ENCODE measurements at places on chromosomes 7 and 10. TPM values are rescaled to one million over a fixed set of nuclear protein-coding genes. Genes with fewer than 3 reads are reported as not detected.
A peak's percentile ranks its signal among the peaks of the same experiment; 100 is the strongest.

DNA sequence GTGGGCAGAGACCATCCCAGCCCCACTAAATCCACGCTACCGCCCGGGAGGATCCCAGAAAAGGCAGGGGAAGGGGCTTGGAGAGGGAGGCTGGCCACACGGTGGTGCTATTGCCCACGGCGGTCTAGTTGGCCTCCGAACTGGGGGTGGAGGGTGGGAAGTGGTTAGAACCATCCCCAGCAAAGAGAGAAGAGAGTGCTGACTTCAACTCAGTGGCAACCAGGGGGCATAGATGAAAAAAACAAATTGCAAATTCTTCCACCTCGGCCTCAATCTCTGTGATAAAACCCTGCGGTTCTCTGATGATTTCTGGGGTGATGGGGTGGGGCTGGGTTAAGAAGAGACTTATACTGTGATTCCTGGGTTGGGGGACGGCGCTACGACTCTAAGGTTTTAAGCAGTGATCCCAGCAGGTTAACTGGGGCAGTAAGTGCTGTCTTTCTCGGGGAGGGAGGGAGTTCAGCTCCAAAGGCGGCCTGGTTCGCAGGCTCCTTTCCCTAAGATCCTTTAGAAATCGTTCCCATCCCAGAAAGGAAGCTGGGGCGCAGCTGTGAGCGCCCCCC is 154.5 kb upstream of the LYZL2 start:
- peak; percentile 73 for DNase-seq

- DNase-seq, result no peak
These were observed 959 bp upstream of the FAM107B start for GRCh38 chr10:14775656-14776055.

The EN2 gene
- total RNA-seq, result 0.05 TPM

DNA sequence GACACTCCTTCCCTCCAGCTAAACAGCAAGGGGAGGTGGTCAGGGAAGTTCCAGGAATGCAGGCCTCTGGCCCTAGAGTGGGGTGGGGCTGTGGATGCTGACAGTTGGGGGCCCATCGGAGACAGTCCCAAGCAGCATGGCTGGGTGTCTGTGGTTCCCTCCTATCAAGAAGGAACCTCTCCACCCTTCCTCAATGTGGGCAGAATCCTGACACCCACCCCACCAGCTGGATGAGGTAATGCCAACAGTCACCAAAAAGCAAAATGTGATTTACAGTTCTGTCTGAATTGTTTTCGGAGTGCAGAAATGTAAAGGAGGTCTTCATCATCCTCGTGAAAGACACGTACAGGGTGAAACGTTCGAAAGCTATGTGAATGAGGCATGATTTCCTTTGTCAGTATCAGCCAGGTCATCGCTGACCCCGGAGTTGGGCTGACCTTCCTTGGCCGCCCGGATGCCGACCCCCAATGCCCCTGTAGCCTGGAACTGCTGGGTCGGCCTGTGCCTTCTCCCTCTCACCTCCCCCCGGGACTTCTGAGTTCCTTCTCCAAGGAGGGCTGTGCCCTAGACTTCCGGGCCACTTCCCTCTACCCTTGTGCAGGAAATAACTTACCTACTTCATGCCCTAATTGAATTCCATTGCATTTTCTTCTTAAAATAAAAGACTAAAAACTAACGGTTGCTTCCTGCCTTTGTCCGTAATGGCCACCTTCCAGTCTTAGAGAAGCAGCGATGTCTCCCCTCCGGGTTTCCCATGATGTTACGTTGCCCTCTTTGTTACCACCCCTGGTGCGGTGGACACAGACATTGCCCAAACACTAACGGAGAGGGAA is 24.5 kb downstream of the FOXK1 start:
- DNase-seq, result no peak

GRCh38 chr10:129867631-129868179 is 96.4 kb downstream of the EBF3 start:
- DNase-seq, result no peak

The CYP3A7 gene
- not detected for total RNA-seq

- peak; percentile 68 for DNase-seq
These were observed 11.0 kb upstream of the DNTT start for GRCh38 chr10:96292971-96293920.

DNA sequence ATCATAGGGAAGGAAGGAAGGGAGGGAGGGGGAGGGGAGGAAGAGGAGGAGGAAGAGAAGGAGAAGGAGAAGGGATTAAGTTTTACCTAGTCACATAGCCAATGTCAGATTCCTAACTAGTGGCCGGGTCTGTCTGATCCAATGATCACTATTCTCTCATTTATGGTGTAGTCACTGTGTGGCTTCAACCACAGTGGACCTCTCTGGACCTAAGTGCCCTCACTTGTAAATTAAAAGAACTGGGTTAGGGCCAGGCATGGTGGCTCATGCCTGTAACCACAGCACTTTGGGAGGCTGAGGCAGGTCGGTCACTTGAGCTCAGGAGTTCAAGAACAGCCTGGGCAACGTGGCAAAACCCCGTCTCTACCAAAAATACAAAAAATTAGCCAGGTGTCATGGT is 6.6 kb upstream of the SERPINE1 start:
- no peak for DNase-seq

The ACSL5 gene
- total RNA-seq, result 11.8 TPM

The BMI1 gene
- 46.2 TPM for total RNA-seq

GRCh38 chr10:86819567-86819966 is 63.1 kb downstream of the BMPR1A start:
- DNase-seq, result no peak

DNA sequence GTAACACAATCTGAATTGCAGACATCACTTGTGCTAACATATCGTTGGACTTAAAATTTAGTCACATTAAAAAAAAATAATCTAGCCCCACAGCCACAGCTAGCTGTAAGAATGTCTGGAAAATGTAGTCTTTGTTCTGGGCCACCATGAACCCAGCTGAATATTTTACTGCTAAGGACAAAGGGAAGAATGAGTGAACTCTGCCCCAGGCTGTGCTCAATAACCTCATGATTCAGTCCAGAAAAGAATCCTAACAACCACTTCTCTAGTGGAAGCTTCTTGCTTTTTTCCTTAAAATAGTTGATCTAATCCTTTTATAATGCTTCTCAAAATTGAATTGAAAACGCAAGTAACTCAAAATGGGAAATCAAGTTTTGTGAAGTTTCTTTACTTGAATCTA is 25.6 kb upstream of the SOSTDC1 start:
- peak; percentile 64 for DNase-seq

GRCh38 chr10:81036257-81036656 is 498.6 kb downstream of the SH2D4B start:
- DNase-seq, result no peak

DNA sequence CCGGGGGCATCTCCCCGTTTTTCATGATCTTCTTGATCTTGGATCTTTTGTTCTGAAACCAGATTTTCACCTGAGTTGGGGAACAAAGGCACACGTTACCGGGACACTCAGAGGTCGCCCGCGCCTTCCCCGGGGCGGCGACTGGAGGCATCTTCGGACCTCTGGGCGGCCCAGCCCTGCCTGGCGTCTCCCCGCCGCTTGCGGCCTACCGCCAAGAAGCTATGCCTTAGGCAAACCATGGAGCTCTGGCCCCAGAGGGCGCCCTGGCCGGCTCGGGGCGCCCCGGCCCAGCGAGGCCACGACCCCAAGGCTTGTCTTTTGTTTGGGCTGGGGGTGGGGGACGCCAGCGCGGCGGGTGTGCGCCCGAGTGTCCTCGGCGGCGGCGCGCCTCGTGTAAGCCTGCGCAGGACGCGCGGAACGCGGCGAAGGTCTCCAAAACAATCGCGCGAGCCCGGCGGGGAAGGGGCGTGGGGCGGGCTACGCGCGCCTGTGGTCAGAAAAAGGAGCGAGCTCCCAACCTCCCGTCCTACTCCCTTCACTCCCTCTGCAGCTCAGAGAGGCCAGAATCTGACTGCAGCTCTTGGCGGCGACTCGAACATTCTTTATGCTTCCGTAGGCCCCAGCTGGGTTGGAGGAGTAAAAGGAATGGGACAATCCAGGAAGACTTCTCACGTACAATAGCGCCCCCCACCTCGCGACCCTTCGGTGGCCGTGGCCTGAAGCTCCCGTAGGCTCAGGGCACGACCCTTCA is 3.5 kb downstream of the DLX5 start:
- DNase-seq, result no peak

- peak; percentile 63 for DNase-seq
These were observed 102.7 kb upstream of the TNRC18 start for GRCh38 chr7:5526100-5526905.

GRCh38 chr7:24898691-24899090 is 81.3 kb downstream of the OSBPL3 start:
- no peak for DNase-seq

DNA sequence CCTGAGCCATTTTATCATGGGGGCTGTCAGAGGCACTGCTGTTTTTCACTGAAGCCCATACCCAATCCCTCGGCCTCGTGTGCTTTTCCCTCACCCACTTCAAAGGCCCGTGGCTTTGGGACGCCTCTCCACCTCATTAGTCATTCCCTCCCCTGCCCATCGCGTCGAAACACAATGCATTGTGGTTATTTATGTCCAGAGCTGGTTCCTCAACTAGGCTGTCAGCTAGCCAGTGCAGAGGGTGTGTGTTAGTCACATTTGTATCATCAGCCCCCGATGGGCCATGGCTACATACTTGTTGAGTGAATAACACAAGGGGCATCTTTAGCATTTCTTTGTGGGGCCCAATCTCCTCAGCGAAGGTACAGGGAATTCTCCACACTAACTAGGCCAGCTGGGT is 3.8 kb upstream of the CRCP start:
- DNase-seq, result peak; percentile 95

DNA sequence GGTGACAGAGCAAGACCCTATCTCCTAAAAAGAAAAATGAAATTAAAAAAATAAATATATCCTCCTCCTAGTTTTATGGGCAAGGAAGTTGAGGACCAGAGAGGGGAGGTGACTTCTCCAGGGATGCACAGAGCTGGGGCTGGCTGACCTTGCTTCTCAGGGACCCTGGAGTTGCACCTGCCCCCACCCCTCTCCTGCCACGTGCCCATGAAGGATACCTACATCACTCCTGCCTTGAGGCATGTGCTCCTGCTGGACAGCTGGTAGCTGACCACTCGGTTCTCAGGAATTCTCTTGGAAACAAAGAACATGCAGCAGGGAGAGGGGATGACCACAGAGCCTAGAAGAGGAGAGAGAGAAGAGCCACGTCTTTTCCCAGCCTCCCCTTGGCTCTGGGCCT is 522 bp downstream of the CCL24 start:
- peak; percentile 6 for DNase-seq

DNA sequence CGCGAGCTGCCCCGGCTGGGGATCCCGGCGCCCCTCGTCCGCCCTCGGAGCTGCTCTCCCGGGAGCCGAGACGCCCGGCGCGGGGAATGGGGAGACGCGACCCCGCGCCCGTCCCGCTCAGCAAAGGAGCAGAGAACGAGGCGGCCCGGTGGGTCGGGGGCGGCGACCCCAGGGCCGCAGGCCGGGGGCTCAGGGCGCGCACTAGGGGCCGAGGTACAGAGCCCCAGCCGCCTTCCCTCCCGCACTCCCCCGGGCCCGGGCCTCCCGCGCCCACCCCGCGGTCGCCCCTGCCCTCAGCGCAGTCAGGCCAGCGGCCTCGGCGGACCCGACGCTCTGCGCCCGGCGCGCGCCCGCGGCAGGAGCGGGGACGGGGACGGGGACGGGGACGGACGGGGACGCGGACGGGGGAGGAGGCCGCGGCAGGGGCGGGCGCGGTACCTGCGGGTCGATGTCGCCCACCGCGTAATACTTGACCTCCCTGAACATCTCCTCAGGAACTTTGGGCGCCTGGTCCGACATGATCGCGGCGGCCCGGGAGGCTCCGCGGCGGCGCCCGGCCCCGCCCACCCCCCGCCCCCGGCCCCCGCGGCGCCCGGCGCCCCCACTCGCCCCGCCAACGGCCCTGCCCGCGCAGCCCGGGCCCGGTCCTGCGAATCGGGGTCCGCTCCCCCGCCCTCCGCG is 373 bp downstream of the PAXIP1 start:
- no peak for DNase-seq

The C7orf57 gene
- not detected for total RNA-seq

DNA sequence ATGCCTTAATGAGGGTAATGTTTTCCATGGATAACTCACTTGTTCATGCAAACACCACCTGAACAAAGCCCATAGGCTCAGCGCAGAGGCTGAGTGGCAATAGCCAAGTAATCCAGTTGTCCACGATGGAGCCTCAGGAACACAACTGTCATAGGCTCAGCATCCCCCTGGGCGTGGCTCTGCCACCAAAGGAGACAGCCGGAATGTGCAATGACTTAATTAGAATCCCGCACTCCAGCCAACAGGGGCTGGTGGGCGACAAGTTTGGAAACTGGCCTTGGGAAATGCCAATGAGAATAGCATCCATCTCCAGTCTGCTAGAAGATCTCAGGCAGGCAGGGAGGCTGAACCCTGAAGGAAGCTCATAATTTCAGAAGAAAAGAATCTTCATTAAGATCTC is 411.7 kb upstream of the NRP1 start:
- DNase-seq, result no peak

DNA sequence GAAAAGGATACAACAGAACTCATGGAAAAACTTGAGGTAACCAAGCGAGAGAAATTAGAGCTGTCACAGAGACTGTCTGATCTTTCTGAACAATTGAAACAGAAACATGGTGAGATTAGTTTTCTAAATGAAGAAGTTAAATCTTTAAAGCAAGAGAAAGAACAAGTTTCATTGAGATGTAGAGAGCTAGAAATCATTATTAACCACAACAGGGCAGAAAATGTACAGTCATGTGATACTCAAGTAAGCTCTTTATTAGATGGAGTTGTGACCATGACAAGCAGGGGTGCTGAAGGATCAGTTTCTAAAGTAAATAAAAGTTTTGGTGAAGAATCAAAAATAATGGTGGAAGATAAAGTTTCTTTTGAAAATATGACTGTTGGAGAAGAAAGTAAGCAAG is 62.1 kb downstream of the AKAP9 start:
- no peak for DNase-seq

GRCh38 chr10:128759174-128759573 is 633.0 kb upstream of the MKI67 start:
- DNase-seq, result no peak

DNA sequence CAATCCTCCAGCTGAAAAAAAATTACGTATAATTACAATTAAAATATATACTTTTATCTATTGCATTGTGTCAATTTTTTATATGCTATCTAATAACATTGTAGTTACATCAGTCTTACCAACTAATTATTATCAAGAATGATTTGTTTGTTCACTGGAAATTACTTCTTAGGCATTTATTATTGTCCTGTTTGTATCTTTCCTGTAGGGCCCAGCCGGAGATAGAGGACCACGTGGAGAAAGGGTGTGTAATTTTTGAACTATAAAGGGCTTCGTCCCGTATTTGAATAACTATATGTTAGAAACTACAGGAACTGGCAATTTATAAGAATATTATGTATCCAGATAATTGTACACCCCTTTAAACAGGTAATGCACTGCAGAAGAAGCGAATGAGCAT is 4.1 kb downstream of the COL1A2 start:
- DNase-seq, result no peak

The HOXA5 gene
- total RNA-seq, result 34.2 TPM

DNA sequence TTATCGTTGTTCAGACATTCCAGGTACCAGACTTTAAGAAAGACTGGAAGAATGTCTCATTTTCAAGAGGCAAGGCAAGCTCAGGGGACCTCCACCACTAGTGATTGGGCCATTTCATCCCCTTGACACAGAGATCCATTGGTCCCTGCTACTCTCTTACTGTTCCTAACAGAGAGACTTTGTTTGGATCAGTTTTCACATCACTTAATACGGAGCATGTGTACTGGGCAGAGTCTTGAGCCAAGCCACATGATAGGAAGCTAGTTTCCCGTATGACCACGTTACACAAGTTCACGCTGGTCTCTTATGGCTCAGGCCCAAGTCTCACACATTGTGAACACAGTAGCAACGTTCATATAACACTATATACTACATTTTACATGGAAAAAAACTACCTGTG is 269.9 kb downstream of the BAMBI start:
- DNase-seq, result no peak

The MACC1 gene
- 198 TPM for total RNA-seq

The TMEM236 gene
- 0.10 TPM for total RNA-seq

GRCh38 chr10:72303424-72304128 is 29.9 kb downstream of the DDIT4 start:
- DNase-seq, result no peak
